Activated CD4-positive, alpha-beta T cell treated with anti-CD3 and anti-CD28 coated beads, Interleukin-2, amount 50 U/mL, for 1 hour (primary cell): ENCODE measurements at places on chromosomes 11 and 22.

DNA sequence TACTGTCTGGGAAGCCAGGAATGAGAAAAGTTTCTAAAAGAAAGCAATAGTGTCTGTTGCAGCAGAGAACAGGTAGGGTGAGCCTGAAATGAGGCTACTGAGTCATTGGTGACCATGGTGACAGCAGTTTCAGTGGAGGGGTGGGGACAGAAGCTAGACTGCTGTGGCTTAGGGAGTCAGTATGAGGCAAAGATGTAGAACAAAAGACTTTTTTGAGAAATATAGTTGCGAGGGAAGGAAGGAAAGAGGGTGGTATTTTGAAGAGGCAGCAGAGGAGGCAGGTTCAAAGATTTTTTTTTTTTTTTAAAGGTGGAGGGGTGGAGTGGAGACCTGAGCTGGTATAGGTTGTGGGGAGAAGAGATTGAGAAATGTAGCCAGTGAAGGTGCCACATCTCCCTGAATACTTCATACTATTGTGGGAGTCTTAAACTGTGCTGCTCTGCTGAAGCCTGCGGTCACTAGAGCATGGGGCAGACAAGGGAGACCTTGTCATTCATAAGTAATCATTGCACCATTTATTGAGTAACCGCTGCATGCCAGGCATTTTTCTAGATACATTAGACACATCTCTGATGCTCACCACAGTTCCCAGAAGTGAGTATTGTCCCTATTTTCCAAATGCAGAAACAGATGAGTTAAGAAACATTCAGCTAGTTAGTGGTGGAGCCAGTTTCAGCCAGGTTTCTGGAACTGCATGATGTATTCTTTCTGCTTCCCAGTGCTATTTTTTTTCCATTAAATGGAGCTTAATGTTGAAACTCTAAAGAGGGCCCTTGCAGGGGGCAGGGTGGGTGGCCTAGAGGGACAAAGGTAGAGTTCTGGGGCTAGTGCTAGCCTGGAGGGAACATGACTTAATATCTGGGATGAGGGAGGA is 49.9 kb downstream of the STIM1 start:
- DNase-seq, result peak; percentile 60

DNA sequence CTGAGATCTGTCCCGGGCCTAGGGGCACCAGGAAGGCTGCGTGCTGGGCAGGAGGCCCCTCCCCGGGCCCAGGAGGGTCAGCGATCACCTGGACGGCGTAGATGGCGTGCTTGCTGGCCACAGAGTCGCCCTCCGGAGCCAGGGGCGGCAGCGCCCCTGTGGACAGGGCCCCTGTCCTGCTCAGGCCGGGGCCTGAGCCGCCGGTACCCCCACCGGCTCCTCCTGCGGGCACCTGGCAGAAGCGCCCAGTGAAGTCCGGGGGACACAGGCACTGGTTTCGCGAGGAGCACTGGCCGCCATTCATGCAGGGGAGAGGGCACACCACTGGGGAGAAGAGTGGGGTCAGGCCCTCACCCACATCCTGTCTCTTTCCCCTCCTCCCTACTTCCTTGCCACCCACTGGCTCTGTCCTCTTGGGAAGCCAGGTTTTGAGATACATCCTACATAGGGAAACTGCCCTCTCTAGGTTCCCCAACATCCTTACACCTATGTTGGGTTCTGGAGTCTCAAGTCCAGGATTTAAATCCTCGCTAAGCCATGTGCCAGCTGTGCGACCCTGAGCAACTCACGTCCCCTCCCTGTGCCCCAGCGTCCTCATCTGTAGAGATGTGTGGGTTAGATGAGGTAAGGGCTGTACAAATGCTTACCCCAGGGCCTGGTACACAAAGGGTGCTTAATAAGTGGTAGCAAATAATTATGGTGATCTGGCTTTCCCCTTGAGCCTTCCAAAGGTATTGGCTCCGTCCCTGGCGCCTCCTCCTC is 3.9 kb downstream of the LTBP3 start:
- no peak for DNase-seq

GRCh38 chr11:68960294-68961071 is 20.3 kb downstream of the MRGPRD start:
- no peak for DNase-seq

- DNase-seq, result no peak
Observed at GRCh38 chr11:69138265-69138664, 17.5 kb upstream of the SMIM38 start.

DNA sequence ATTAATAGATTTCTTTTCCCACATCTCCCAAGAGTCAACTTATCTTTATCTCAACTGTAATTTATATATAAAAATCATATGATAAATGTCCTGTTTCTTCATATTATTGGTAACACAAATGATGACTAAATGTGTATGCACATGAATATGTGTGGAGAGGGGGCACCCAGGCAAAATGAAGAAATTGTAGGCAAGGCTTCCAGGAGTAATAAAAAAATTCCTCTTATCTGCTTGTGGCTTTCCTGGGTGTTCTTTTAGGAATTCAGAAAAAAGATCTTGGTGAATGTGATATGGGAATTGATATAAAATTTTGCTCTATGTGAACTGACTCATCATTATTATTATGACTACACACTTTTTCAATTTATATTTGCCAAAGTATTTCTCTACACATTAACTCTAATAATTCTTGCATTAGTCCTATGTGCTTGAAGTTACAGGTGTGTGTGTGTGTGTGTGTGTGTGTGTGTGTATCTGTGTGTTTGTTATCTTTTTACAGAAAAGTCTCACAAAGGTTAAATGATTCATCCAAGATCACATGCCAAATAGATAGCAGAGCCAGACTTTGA is 197.8 kb downstream of the SOX6 start:
- DNase-seq, result no peak

GRCh38 chr11:63709336-63709884 is 28.1 kb downstream of the RTN3 start:
- DNase-seq, result no peak
